Stimulated activated CD4-positive, alpha-beta T cell treated with anti-CD3 and anti-CD28 coated beads, Interleukin-1b, Interleukin-23, amount 100 ng/mL, for 1 hour (primary cell): ENCODE measurements at places on chromosomes 1 and 21.

GRCh38 chr1:37890378-37891014 is 31.1 kb upstream of the MTF1 start:
- no peak for DNase-seq

DNA sequence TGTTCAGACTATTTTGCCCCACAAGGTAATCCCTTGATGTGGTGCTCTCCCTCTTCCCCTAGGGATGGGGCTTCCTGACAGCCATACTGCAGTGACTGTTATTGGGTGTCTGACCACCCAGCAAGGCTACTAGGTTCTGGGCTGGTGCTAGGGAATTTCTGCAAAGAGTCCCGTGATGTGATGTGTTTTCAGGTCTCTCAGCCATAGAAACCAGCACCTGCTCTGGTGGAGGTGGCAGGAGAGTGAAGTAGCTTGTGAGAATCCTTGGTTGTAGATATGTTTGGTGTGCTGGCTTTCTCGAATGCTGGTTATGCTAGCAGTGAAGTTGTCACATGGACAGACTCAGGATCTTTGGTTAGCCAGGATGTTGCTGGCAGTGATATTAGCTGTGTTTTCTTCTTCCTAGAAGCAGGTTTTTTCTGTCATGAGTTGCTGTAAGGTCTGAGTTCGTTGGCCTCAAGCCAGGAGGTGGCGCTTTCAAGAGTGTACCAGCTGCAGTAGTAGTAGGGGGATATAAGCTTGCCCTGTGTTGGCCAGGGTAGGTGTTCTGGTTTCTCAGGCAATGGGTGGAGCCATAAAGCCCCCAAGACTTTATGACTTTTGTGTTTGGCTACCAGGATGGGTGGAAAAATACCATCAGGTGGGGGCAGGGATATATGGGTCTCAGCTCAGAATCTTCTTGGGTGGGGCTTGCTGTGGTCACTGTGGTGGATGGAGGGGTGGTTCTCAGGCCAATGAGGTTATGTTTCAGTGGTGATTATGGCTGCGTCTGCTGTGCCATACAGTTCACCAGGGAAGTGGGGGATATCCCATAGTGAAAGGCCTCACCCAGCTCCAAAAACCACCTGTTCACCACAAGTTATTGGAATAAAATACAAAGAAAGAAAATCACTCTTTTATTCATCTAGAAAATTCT is 1112.3 kb downstream of the KCNT2 start:
- DNase-seq: no peak

DNA sequence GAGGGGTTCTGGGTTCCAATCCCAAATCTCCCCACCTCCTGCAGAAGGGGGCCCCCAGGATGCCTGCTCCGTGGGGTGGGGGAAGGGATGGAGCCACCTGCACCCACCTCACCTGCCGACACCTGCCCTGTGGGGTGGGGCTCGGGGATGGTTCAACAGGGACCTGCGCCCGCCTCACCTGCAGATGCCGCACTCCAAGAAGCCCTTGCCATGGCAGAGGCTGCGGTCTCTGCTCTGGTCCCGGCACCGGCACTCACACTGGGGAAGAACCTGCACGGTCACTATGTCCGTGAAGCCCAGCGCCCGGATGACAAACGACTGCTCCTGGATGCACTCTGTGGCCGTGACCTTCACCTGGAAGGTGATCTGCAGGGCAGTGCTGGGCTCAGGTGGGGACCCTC is 18.1 kb upstream of the PTTG1IP start:
- no peak for DNase-seq

GRCh38 chr1:182337736-182338571 is 53.6 kb downstream of the GLUL start:
- DNase-seq: no peak

DNA sequence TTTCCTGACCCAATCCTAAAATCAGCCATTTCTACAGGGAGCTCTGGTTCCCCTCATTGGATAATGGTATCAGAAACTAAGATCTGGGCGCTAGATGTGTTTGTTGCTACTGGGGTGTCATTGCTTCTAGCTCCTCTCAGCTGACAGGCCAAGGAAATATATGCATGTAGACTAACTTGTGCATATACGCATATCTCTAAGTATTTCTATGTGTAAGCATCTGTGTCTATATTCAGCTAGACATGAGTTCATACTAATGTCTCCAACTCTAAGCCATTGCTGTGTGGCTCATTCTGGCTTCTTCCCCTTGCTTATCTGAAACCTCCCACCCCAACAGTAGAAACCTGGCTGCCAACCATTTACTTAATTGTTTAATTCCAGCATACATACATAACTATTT is 130.3 kb upstream of the MAGI3 start:
- DNase-seq: no peak

- no peak for DNase-seq
Observed at GRCh38 chr1:59718064-59718988, 96.4 kb upstream of the HOOK1 start.

DNA sequence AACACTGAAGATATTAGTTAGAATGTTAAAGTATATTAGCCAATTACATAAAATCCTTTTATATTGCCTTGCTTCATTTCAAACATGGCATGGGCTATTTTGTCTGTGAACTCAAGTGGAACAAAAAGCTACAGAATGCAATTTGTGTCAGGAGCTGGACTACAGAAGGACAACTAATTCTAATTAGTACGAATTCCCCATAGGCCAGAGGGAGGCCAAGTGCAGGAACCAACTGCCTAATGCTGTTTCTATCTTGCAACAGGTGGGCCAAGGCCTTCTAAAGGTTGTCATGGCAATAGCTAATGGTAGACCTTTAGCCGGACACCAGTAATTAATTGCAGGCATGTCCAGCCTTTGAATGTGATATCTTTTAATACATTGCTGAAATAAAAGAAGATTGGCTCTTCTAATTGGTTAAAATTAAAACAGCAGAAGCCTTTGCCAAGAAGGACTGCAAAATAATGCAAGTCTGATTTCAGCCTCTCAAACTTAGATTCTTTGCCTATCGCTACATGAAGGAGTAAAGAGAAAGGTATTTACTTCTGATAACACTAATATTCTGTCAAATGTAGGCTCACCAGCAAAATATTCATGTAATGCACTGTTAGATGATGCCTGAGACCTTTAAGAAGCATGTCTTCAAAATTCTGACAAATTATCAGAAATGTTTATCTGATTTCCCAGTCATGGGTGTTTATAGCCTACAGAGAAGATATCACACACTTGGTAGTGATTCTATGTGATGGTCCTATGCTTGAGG is 232.1 kb downstream of the LMO4 start:
- DNase-seq: no peak

DNA sequence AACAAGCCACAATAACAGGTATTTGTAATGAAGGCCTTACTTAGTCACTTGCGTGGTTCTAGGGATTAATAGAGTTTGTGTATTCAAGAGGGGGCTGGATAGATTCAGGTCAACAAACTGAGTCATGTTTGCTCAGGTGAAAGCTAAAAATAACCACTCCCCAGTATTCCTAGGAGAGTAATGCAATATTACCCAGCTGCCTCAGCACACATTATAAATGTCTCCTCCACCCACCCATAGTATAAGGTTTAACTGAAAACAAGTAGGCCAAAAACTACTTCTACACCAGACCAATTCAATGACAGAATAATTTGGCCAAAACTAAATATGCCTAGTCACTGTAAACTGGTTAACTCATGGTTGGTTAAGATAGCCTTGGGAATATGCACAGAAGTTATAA is 34.4 kb downstream of the WLS start:
- DNase-seq: no peak

DNA sequence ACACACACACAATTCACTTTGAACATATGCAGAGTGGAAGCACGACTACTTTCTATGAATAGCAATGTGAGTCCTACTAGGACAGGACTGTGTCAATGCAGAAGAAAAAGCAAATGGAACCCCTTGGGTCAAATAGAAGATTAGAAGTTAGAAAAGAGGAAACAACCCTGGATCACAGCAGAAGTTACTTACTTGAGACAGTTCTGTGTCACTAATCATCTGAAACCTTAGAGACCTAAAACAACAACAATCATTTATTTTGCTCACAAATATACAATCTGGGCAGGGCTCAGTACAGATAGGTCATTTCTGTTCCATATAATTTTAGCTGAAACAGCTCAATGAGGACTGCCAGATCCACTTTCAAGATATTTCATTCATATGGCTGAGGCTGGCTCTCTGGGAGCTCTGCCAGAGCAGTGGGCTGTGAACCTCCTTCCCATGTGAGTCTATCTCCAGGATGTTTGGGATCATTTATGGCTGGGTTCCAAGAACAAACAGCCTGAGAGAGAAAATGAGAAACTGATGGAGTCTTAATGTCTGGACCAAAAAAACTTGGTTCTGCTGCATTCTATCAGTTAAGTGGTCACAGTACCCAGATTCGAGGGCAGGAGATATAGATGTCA is 42.5 kb upstream of the IL10 start:
- DNase-seq: no peak

DNA sequence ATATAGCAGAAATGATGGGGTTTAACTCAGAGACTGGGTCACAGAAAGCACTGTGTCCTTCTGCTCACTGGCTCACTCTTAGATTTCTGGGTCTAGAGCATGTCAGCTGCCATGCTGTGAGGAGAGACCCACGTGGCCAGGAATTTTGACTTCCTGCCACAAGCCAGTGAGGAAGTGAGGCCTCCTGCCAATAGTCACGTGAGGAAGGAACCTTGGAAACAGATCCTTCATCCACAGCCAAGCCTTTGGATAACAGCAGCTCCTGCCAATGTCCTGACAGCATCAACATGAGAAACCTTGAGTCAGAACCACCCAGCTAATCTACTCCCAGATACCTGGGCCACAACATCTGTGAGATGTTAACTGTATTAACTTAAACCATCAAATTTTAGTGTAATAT is 114.5 kb upstream of the PLPPR5 start:
- no peak for DNase-seq

DNA sequence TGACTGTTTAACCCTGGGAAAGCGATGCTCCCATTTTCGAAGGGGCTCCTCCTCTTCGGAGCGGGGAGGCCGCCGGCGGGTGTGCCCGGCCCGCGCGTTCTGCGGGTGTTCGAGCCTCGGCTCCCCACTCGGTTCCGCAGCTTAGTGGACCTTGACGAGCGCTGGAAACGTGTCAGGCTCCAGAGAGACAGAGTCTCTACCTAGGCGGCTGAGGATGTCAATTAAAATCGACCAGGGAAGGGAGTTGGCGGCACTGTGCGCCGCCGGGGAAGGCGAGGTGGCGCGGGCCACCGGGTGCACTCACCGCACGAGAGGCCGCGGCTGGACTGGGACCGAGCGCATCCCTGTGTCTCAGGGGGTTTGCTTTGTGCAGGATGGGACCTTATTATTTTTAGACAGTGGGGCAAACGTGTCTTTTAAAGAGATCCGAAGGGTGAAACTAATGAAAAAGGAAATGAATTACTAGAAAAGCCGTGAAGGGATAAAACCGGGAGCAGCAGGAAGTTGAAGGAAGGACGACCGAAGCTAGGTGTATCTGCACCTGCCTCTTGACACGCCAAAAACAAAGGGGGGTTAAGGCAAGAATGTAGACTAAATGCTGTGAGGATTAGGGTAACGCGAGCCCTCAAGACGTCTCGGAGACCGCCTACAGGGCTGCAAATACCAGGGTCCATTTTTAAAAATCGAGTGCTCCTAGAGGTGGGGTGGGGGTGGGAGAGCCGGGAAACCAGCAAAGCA is 5.6 kb downstream of the LHX4 start:
- DNase-seq: no peak

DNA sequence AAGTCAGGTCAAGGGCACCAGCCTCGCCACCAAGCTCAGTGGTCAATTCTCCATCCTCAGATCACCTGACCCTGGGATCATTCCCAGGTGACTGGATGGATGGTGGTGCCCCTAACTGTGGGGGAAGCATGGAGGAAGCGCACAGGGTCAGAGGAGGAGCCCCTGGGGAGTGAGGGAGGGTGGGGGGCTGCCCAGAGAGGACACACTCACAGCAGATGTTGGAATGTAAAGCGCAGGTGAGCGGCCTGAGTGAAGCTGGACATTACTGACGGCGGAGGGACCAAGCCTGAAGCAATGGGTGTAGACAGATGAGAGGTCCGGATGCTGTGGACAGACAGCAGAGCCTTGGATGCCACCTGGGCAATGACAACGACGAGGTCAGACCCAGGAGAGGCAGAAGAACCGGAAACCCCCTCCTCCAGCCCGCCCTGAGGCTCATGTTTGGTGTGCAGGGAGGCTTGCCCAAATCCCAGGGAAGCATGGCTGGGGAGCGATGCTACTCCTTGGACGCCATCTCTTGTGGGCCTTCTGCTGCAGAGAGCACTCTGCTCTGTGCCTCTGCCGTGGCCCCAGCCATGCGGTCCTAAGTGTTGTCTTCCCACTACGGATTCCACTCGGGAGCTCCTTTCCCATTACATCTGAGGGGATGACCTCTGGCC is 5.7 kb upstream of the CPLANE2 start:
- DNase-seq: no peak

- no peak for DNase-seq
Observed at GRCh38 chr1:223426936-223427335, 33.7 kb downstream of the CCDC185 start.

DNA sequence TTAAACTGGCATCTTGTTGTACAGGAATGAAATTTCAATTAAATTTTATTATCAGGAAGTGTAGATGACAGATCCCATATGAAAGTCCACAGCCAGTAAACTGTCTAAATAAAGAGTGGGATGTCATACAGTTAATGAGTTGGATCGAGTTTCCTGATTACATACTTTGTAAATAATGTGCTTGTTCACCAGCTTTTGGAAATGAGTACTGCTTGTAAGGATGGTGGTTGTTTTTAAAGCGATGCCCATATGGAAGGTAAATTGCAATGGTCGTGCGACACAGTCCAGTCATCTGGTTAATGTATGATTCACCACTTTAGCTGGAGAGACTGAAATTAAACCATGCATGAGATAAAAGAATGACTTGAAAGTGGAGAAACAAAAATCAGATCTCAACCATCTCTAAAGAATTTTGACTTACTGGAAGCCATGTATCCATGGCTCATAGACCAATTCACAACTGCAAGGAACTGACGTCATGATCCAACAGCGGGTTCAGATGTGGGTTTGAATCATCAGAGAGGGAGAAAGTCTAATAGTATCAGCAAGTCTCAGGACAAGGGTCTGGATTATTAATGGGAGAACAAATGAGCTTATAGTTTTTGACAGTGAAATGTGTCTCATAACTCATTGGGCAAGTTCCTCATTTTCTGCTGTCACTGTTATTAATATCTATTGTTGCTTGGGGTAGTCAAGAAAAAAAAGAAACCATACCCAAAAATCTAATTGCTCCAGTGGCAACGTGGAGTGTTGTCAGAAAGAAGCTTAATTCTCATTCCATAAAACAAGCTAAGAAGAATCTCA is 49.0 kb downstream of the MAP10 start:
- DNase-seq: no peak

- DNase-seq: peak; percentile 16
Observed at GRCh38 chr1:158506369-158506987, 34.5 kb downstream of the OR10R2 start.

GRCh38 chr1:216726435-216726834 is 3.2 kb upstream of the ESRRG start:
- no peak for DNase-seq

GRCh38 chr1:192561301-192561700 is 14.3 kb upstream of the RGS1 start:
- DNase-seq: no peak

- DNase-seq: no peak
Observed at GRCh38 chr1:32878637-32879041, 7.7 kb upstream of the HPCA start.
